ENCODE measurements at places on chromosomes 4 and X. TPM values are rescaled to one million over a fixed set of nuclear protein-coding genes. Genes with fewer than 3 reads are reported as not detected.

- H3K36me3 ChIP-seq = no peaks in the 10 kb centered on the region
- H3K4me3 ChIP-seq = no peak overlapping the region
- H3K27ac ChIP-seq = no peak overlapping the region
- DNase-seq = no peak
- no peaks in the 10 kb centered on the region for H3K27me3 ChIP-seq
These were observed 21.5 kb downstream of the FBXW7 start for GRCh38 chr4:152514356-152514755.

DNA sequence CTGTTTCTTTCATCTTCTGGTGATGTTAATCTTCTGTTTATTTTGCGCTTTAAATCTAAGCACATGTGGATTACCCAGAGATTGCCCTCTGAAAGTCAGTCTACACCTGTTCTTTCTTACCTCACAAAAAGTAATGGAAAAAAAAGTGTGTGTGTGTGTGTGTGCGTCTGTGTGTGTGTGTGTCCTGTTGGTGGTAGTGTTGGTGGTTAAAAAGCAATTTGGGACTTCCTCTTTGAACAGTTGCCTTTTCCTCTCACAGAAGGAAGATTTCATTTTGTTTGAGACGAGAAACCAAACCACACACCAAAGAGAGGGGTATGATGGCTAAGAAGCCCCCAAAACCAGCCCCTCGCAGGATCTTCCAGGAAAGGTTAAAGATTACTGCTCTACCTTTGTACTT is at the start of gene STAP1:
Gene STAP1, plus strand, starts transcription at position 235 of the 400 bp plus-strand sequence. Its CDS starts 83 bp downstream, at position 318.
- H3K27ac ChIP-seq = no peak within 1 kb of the TSS
- no peak for DNase-seq
- no peak within 1 kb of the TSS for H3K4me3 ChIP-seq
- no peaks in the 10 kb centered on the region for H3K4me1 ChIP-seq
- H3K27me3 ChIP-seq = no peaks in the 10 kb centered on the region

- H3K27ac ChIP-seq = no peak overlapping the region
- no peak overlapping the region for H3K4me3 ChIP-seq
- no peaks in the 10 kb centered on the region for H3K27me3 ChIP-seq
- no peak for DNase-seq
- H3K4me1 ChIP-seq = no peaks in the 10 kb centered on the region
These were observed 264.3 kb downstream of the NPFFR2 start for GRCh38 chr4:72295966-72296557.

- H3K36me3 ChIP-seq = no peaks in the 10 kb centered on the region
- H3K4me3 ChIP-seq = no peak overlapping the region
- H3K27me3 ChIP-seq = no peaks in the 10 kb centered on the region
- H3K4me1 ChIP-seq = peaks cover 9% of the 10 kb centered on the region
- DNase-seq = no peak
These were observed 66.3 kb upstream of the MSN start for GRCh38 chrX:65601126-65601525.

- H3K36me3 ChIP-seq = no peaks in the 10 kb centered on the region
- H3K27me3 ChIP-seq = no peaks in the 10 kb centered on the region
- peak; percentile 39 for DNase-seq
- H3K27ac ChIP-seq = no peak overlapping the region
- no peaks in the 10 kb centered on the region for H3K4me1 ChIP-seq
These were observed 81.2 kb upstream of the PRSS48 start for GRCh38 chr4:151195801-151196200.

GRCh38 chrX:154470914-154471568 is 8.0 kb downstream of the LAGE3 start:
- no peaks in the 10 kb centered on the region for H3K4me1 ChIP-seq
- no peak for DNase-seq
- peaks cover 71% of the 10 kb centered on the region for H3K36me3 ChIP-seq
- no peaks in the 10 kb centered on the region for H3K27me3 ChIP-seq

GRCh38 chr4:161132715-161133425 is 1030.9 kb downstream of the FSTL5 start:
- no peaks in the 10 kb centered on the region for H3K27me3 ChIP-seq
- DNase-seq = no peak
- no peaks in the 10 kb centered on the region for H3K4me1 ChIP-seq
- H3K4me3 ChIP-seq = no peak overlapping the region
- no peak overlapping the region for H3K27ac ChIP-seq
- H3K36me3 ChIP-seq = no peaks in the 10 kb centered on the region

DNA sequence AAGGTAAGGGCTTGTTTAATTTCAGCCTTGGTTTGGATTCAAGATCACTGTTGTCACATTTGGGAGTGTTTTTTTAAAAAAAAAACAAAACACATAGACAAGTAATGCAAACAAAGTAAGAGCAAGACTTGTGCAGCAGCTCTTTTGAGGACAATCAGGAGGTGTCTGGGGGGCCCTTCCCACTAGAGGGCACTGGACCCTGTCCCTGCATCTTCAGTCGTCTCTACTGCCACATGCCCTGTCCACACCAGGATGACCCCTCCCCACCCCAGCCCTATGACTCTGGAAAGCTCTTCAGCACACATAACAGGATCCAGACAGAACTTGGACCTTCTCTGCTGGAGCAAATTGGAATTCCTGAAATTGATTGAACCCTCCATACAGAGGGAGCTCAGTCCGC is 71.0 kb downstream of the USP46 start:
- no peak overlapping the region for H3K27ac ChIP-seq
- no peak overlapping the region for H3K4me3 ChIP-seq
- no peaks in the 10 kb centered on the region for H3K27me3 ChIP-seq
- peaks cover 7% of the 10 kb centered on the region for H3K36me3 ChIP-seq
- no peaks in the 10 kb centered on the region for H3K4me1 ChIP-seq

DNA sequence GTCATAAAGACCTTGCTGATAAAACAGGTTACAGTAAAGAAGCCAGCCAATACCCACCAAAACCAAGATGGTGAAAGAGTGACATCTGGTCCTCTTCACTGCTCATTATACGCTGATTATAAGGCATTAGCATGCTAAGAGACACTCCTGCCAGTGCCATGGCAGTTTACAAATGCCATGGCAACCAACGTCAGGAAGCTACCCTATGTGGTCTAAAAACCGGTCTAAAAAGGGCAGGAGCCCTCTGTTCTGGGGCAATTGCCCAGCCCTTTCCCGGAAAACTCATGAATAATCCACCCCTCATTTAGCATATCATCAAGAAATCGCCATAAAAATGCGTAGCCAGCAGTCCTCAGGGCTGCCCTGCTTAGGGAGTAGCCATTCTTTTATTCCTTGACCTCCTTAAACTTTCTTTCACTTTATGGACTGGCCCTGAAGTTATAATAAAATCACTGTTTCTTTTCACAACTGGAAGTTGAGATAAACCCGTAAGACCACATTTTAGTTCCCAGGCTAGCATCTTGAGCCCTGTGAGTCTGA is 260.5 kb upstream of the FAT1 start:
- H3K4me1 ChIP-seq = no peaks in the 10 kb centered on the region
- H3K36me3 ChIP-seq = no peaks in the 10 kb centered on the region

- H3K27me3 ChIP-seq = no peaks in the 10 kb centered on the region
- no peak overlapping the region for H3K4me3 ChIP-seq
- H3K27ac ChIP-seq = no peak overlapping the region
- H3K36me3 ChIP-seq = no peaks in the 10 kb centered on the region
These were observed 30.7 kb downstream of the SEPTIN11 start for GRCh38 chr4:76980261-76980660.

- peaks cover 52% of the 10 kb centered on the region for H3K4me1 ChIP-seq
- peak overlapping the region; percentile 11 for H3K27ac ChIP-seq
- H3K4me3 ChIP-seq = peak overlapping the region; percentile 44
- no peaks in the 10 kb centered on the region for H3K27me3 ChIP-seq
- H3K36me3 ChIP-seq = peaks cover 27% of the 10 kb centered on the region
- no peak for DNase-seq
These were observed 119.0 kb upstream of the PDLIM3 start for GRCh38 chr4:185654311-185654710.

- no peak for DNase-seq
- no peaks in the 10 kb centered on the region for H3K36me3 ChIP-seq
- no peak overlapping the region for H3K4me3 ChIP-seq
- H3K27me3 ChIP-seq = no peaks in the 10 kb centered on the region
- H3K4me1 ChIP-seq = no peaks in the 10 kb centered on the region
- no peak overlapping the region for H3K27ac ChIP-seq
These were observed 292.4 kb downstream of the PPP1R2C start for GRCh38 chrX:42485601-42486000.

GRCh38 chr4:128521156-128521555 is 233.5 kb upstream of the PGRMC2 start:
- no peak overlapping the region for H3K4me3 ChIP-seq
- peak; percentile 27 for DNase-seq
- H3K27me3 ChIP-seq = no peaks in the 10 kb centered on the region
- H3K27ac ChIP-seq = no peak overlapping the region
- no peaks in the 10 kb centered on the region for H3K36me3 ChIP-seq
- H3K4me1 ChIP-seq = peaks cover 14% of the 10 kb centered on the region

DNA sequence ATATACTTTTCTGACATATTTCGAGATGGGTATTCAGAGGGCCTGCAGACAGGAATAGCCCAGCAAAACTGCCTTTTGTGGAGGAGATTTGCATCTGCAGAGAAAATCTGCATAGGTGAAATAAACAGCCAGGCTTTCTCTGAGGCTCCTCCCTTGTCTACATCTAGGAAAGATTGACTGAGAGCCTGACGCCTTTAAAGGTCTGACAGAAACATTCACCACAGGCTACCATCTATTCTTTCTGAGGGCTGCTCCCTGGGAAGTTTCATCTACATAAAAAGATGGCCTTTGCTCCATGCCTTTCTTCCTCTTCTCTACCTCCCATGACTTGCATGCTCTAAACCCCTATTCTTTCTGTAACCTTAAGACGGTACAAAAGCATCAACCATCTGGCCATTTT is 55.0 kb upstream of the AP1S2 start:
- H3K36me3 ChIP-seq = no peaks in the 10 kb centered on the region
- no peaks in the 10 kb centered on the region for H3K4me1 ChIP-seq
- no peak overlapping the region for H3K27ac ChIP-seq
- no peak for DNase-seq
- no peaks in the 10 kb centered on the region for H3K27me3 ChIP-seq

DNA sequence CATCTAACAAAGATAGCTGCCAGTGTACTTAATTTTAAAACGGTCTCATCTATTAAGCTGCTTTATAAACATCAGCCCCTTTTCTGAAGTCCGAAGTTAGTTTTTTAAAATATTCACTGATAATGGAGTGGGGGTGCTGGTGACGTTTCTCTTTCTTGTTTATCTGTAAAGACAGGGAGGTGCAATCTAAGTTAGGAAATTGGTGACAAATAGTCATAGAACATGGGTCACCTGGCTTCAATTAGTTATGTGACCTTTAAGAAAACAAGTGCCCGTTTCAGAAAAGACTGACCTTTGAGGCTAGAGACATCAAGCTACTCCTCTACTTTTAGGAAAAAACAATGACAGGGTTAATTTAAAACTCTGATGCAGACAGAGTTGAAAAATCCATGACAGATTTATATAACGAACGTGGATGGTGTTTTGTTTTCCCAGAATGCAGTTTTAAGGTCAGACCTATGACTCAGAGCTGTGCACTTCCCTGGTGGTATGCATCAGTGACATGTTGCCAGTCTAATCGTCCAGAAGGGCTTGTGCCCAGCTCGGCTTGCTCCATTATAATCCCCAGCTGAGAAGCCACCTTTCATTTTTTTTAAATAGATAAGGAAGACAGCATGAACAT is 38.2 kb downstream of the FHL1 start:
- H3K36me3 ChIP-seq = no peaks in the 10 kb centered on the region
- DNase-seq = no peak
- peak overlapping the region; percentile 51 for H3K27ac ChIP-seq
- no peaks in the 10 kb centered on the region for H3K27me3 ChIP-seq
- H3K4me3 ChIP-seq = no peak overlapping the region

GRCh38 chrX:69562904-69563578 is 52.9 kb upstream of the EDA start:
- H3K4me3 ChIP-seq = no peak overlapping the region
- H3K27ac ChIP-seq = no peak overlapping the region
- no peaks in the 10 kb centered on the region for H3K4me1 ChIP-seq
- DNase-seq = no peak
- no peaks in the 10 kb centered on the region for H3K27me3 ChIP-seq

DNA sequence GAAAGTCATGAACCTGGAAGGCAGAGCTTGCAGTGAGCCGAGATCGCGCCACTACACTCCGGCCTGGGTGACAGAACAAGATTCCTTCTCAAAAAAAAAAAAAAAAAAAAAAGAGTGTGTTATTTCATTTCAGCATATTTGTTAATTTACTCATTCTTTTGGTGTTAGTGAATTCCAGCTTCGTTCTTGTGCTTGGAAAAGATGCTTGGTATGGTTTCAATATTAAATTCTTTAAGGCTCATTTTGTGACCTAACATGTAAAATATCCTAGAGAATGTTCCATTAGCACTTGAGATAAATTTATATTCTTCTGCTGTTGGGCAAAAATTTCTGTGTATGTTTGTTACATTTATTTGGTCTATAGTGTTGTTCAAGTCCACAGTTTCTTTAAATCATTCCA is 66.8 kb downstream of the SPIN3 start:
- DNase-seq = no peak
- H3K36me3 ChIP-seq = no peaks in the 10 kb centered on the region
- no peak overlapping the region for H3K27ac ChIP-seq
- no peak overlapping the region for H3K4me3 ChIP-seq
- H3K27me3 ChIP-seq = no peaks in the 10 kb centered on the region
- H3K4me1 ChIP-seq = no peaks in the 10 kb centered on the region

DNA sequence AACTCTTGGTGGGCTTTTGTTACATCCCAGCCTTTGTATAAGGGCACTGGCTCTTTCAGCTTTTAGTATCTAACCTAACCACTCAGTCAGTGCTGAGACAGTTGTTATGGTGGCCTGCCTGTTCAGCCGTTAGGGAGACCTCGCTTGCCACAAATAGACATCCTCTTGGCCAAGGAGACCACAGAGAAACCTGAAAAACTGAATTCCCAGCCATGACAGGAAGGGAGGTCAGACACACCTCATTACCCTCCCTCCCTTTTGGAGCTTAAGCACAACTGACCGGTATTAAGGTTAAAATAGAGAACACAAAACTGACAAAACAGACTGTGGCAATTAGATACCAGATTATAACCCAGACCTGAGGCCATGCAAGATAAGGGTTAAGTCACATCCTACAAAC is 1639.3 kb downstream of the RPA4 start:
- no peak overlapping the region for H3K4me3 ChIP-seq
- H3K27ac ChIP-seq = no peak overlapping the region
- no peak for DNase-seq
- H3K36me3 ChIP-seq = no peaks in the 10 kb centered on the region
- H3K4me1 ChIP-seq = no peaks in the 10 kb centered on the region
- no peaks in the 10 kb centered on the region for H3K27me3 ChIP-seq

GRCh38 chrX:22690116-22690515 is 309.6 kb upstream of the DDX53 start:
- DNase-seq = no peak
- no peaks in the 10 kb centered on the region for H3K4me1 ChIP-seq
- no peak overlapping the region for H3K4me3 ChIP-seq
- no peaks in the 10 kb centered on the region for H3K27me3 ChIP-seq
- H3K27ac ChIP-seq = no peak overlapping the region

- no peaks in the 10 kb centered on the region for H3K36me3 ChIP-seq
- no peak overlapping the region for H3K27ac ChIP-seq
- no peaks in the 10 kb centered on the region for H3K27me3 ChIP-seq
- DNase-seq = no peak
- H3K4me1 ChIP-seq = no peaks in the 10 kb centered on the region
These were observed 104.1 kb downstream of the ASB9 start for GRCh38 chrX:15165832-15166231.

- no peaks in the 10 kb centered on the region for H3K27me3 ChIP-seq
- DNase-seq = no peak
- H3K4me1 ChIP-seq = peaks cover 10% of the 10 kb centered on the region
- no peak overlapping the region for H3K4me3 ChIP-seq
- H3K36me3 ChIP-seq = no peaks in the 10 kb centered on the region
These were observed 14.7 kb upstream of the GSX2 start for GRCh38 chr4:54085284-54085683.

PTTG2 gene
- total RNA-seq = 1.8 TPM

STBD1 gene
- 0.89 TPM for total RNA-seq

PARM1 gene
- 24.6 TPM for total RNA-seq

ENAM gene
- 0.45 TPM for total RNA-seq

IL15 gene
- total RNA-seq = 1.2 TPM

PNMA5 gene
- not detected for total RNA-seq

ZNF711 gene
- total RNA-seq = 1.2 TPM

EDNRA gene
- not detected for total RNA-seq

GPR173 gene
- total RNA-seq = 1.0 TPM
